GM13977 (cell line): ENCODE measurements at places on chromosomes 12 and 14.

GRCh38 chr14:71198687-71199086 is 291.4 kb downstream of the PCNX1 start:
- no peak for DNase-seq

DNA sequence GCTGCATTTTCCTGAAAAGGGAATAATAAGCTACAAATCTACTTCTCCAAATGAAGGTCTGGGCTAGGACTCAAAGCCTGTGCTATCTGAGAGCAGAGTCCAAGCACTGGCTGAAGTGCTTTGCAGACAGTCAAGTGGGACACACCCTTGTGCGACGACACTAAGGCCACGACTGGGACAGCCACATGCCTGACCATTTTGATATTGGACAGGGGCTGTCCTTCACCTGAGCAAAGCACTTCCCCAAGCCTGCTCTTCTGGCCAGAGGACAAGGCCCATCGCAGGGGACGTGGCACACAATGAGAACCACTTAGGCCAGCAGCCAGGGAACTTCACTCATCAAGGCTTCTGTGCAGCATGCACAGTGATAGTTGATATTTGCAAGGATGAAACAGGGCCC is 71.4 kb downstream of the RBM19 start:
- no peak for DNase-seq

DNA sequence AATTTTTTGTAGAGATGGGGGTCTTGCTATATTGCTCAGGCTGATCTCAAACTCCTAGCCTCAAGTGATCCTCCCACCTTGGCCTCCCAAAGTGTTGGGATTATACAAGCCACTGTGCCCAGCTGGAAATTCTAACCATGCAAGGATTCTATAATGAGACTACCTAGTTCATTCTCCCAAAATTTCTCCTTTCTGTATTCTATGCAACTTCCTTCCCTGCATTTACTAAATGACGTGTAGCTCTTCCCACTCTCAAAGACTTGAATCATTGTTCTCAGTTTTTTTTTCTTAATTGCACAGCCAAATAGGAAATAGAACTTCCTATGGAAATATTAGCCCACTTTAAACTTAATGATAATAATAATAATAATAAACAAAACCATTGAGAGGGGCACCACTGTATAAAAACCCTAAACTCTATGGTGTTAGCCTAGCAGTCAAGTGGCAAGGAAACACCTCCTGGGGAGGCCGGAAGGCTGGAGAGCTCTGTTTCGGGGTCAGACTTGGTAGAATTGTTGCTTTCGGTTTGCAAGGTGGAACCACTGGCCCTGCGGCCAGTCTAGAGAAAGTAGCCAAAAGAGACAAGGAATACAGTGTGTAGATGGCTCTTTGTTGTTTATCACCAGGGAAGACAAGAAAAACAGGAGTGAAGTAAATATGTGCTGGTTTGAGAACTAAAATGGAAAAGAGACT is 40.0 kb upstream of the TESC start:
- no peak for DNase-seq

DNA sequence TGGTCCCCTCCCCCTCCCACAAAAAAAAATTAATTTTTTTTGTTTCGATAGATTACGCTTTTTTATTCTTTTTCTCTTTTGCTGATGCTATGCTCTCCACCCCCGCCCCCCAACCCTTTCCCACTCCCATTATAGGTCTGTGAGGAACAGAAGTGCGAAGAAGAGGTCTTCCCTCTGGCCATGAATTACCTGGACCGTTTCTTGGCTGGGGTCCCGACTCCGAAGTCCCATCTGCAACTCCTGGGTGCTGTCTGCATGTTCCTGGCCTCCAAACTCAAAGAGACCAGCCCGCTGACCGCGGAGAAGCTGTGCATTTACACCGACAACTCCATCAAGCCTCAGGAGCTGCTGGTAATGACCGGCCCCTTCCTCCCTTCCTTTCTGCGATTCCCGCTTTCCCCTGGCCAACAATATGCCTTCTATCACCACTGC is 2.3 kb downstream of the CCND2 start:
- DNase-seq = no peak

- no peak for DNase-seq
Observed at GRCh38 chr14:69274321-69274720, 14.4 kb downstream of the GALNT16 start.

DNA sequence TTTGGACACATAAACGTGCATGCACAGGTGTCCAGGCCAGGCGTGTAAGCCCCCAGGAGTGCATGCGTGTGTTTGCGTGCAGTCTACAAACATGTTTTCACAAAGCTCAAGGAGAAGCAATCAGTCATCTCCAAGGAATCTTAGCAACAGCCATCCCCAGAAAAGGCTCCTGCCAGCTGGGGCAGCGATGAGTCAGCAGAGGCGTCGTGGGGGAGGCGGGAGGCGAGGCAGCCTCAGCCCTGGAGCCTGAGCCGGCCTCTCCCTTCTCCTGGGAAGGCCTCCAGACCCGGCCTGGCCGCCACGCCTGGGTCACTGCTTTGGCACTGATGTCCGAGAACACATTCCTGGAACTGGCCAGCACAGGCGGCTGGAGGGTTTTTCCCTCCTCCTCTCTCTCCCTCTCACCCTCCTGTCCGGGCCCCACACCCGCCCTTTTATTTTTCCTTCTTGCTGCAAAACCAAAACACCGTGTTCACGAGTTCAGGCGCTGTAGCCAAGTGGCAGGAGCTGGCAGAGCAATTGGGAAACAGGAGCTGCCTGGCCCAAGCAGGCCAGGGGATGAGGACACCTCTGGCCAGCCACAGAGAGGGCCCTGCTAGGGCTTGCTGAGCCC is 92.7 kb downstream of the LRRC74A start:
- DNase-seq = no peak

DNA sequence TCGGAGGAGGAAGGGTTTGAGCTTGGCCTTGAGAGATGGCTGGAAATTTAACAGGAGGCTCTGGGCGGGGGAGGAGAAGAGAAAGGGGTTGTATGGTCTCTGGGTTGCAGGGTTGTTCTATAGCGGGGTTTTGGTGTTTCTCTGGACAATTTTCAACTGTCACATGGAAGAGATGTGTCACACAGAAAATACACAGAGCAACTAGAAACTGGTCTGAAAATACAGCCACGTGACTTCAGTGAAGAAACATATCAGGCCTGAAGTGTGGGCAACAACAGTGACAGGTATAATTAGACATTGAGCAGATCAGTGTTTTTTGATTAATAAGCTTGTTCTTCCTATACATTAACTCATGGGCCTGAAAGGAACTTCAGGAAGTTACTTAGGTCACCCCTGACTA is 205.3 kb upstream of the HMGA2 start:
- DNase-seq = no peak
